ENCODE measurements at places on chromosomes 16 and 17.

DNA sequence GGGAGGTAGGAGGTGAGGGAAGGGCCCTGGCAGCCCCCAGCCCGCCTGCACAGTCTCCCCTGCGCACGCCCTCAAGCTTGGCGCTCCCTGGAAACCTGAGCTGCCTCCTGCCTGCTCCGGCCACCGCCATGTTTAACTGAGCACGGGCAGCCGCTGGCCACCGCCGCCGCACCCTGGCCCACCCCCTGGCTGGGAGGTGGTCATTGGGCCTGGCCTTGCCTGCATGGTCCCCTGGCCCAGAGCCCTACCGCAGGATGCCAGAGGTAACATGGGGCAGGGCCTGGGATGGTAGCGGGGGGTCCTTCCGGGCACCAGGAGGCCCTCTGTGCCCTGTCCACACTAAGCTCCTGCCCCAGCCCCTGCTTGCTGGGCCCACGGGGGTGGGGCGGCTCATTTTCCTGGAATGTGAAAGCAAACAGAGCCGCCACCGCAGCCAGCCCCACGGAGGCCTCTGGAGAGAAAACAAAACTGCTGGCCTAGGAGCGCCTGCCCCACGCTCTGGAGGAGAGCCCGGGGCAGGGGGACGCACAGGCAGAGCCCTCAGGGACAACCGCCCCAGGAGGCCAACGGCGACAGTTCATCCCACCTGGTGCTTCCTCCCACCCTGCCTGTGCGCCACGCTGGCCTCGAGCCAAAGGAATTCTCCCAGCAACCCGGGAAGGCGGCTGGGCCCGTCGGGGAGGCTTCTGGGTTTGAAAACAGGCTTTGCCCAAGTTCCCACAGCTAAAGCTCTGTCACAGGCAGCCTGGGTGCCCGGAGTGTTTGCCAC, 8.9 kb downstream of the NHERF2 start:
- DNase-seq = no peak

- DNase-seq = no peak
Observed at GRCh38 chr17:49691677-49692191, 13.8 kb upstream of the SPOP start.

GRCh38 chr16:64638766-64639165, 483.1 kb downstream of the CDH11 start:
- DNase-seq = no peak

DNA sequence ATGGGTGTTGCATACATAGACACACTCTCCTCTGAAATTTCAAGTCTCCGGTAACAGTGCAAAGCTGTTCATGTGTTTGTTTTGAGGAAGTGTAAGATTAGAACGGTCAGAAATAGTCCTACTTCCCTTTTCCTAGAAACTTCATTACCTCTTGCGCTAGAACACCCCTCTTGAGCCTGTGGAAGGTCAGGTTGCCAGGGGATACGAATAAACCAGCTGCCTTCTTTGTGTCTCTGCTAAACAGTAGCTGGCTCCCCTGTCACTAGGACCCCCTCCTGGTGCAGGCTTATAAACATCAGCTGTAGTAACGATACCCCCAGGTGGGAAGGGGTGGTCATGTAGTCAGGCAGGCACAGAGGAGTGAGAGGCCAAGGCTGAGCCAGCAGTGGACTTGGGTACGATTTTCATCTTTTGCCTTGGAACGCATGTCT, 113.4 kb upstream of the RCVRN start:
- no peak for DNase-seq

GRCh38 chr17:26775219-26775822, 518.6 kb upstream of the WSB1 start:
- DNase-seq = no peak

GRCh38 chr17:47967607-47968252, 3.2 kb upstream of the CDK5RAP3 start:
- no peak for DNase-seq

- no peak for DNase-seq
Observed at GRCh38 chr17:71234349-71234748, 886.5 kb upstream of the SOX9 start.

DNA sequence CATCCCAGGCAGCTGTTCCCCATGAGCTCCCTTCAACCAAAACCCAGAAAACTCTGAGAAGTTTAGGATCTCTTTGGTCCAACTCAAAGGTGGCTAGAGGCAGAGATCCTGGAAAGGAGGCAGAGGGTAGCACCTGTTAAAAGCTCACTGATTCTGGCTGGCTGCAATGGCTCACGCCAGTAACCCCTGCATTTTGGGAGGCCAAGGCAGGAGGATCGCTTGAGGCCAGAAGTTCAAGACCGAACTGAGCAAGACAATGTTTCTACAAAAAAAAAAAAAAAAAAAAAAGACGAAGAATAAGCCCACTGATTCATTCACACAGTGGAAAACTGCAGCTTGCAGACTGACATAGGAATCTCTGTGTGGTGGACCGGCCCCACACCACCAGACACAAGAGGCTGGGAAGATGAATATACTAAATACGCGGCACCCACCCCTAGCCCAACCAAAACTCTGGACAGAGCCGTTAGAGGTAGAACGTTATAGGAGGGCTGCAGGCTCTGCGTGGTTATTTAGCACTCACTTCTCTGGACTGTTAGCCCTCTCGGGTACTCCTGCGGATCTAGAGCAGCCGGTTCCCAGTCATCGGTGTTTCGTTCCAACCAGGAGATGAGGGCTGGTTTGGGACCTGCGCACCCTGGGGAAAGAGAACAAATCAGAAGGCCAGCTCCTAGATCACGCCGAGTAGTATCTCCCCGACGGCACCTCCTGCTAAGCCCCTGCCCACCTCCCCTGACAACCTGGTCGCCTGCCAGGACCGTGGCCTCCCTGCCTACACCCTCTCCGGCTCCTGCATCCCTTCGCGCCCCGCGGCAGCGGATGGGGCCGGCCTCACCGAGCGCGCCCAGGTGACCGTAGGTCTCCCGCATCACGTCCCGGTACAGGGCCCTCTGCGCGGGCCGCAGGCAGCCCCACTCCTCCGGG, 925 bp downstream of the ZNF689 start:
- peak; percentile 37 for DNase-seq

- no peak for DNase-seq
Observed at GRCh38 chr17:77090476-77090875, 50.3 kb upstream of the SEC14L1 start.

DNA sequence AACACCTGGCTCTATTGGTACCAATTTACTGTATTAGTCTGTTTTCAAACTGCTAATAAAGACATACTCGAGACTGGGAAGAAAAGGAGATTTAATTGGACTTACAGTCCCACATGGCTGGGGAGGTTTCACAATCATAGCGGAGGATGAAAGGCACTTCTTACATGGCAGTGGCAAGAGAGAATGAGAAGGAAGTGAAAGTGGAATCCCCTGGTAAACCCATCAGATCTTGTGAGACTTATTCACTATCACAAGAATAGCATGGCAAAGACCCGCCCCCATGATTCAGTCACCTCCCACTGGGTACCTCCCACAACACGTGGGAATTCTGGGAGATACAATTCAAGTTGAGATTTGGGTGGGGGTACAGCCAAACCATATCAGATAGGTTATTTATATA, 22.6 kb upstream of the GOSR1 start:
- no peak for DNase-seq

DNA sequence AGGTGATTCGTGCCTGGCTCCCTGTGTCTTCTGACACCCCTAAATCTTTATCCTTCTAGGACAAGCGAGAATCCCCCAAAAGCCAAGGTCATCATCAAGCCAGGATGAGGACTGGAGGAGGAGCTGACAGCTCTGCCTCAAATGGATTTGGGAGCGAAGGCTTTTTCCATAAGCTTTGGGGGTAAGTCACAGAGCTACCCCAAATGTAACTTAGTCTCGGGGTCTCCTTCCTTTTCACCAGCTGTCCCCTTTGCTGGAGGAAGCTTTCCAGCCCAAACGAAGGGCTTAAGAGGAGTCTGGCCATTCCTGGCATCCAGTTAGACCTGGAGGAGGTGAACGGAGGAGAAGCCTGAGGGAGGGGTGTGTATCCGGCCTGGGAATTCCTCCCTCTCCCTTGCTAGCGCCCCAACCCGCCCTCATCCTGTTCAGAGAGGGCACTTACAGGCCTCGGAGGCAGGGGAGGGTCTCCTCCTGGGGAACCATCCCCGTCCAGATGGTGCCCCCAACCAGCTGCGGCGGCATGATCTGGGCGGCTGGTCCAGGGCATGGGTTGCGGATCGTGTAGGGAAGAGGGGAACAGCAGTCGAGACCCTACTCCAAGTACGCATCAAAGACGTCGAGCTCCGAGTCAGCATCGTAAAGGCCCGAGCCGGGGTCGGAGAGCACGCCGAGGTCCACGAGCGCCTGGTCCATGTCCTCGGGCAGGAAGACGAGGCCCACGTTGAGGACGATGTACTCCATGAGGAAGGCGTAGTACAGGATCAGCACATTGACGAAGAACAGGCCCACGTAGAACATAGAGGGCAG, 938 bp downstream of the DEXI start:
- DNase-seq = no peak

DNA sequence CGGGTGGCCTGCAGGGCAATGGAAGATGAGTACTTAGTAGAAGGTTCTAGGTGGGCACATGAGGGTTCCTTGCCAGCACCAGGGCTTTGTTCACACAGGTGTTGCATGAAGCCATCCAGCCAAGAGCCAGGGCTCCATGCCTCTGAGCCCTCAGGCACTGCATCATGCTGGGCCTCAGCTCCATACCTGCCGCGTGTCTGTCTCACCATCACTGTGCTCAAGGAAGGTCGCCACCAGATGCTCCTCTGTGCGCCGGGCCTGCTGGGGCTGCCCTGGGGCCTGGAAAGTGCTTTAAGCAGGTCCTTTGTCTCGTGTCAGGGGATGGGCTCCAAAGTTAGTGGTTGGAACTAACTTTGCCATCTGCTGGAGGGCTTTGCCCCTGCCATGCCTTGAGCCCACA, 25.6 kb downstream of the C16orf90 start:
- no peak for DNase-seq

GRCh38 chr16:8537691-8538342, 52.5 kb downstream of the TMEM114 start:
- DNase-seq = no peak

GRCh38 chr17:78585006-78585630, 7.9 kb upstream of the DNAH17 start:
- no peak for DNase-seq

GRCh38 chr17:48241131-48241591, 133.6 kb downstream of the SNX11 start:
- no peak for DNase-seq

- no peak for DNase-seq
Observed at GRCh38 chr17:34853924-34854323, 107.3 kb downstream of the CCT6B start.

GRCh38 chr17:20291853-20292252, 175.5 kb downstream of the LGALS9B start:
- no peak for DNase-seq

- DNase-seq = no peak
Observed at GRCh38 chr16:47132308-47132707, 11.4 kb downstream of the NETO2 start.

DNA sequence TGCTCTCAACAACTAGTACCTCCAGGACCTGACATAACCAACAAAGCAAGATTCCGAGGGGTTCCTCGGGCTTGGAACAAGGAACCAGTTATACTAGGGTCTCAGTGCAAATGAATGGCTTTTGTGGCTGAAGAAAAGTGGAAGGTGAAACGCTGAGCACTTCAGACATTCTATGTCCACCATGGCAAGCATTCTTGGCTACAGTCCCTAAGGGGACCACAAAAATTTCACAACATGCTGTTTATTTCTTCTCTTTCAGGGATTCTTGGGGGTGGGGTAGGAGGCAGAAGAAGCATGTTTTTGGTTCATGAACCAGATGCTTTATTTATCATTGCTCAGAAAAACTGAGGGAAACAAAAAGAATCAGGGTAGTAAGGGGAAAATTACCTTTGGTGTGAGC, 479.9 kb upstream of the CDH11 start:
- DNase-seq = no peak

DNA sequence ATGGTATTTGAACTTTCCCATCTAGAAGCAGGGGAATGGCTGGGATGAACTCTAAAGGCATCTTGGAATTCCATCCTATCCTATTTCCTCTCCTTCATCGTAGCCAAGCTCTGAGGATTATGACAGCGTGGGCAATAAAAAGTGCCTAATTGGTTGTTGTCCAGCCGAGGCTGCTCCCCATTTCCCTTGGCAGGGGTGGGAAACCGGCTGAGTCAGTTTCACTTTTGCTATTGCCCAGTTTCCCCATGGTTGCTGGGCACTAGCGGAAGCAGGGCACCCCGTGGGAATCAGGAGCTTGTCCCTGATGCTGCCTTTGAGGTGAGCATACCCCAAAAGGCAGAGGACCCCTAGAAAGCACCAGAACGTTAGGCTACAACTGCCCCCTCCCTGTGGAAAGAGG, 13.8 kb upstream of the SP2 start:
- no peak for DNase-seq

DNA sequence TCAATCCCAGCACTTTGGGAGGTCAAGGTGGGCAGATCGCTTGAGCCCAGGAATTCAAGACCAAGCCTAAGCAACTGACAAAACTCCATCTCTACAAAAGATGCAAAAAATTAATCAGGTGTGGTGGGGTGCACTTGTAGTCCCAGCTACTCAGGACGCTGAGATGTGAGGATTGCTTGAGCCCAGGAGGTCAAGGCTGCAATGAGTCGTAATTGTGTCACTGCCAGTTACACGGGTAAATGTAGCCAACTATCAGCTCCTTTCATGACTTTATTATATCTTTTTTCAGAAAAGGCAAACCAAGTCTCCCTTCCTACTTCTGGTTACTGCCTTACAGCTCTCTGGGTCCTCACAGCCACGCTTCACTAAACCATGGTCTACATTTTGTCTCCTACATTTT, 4.0 kb downstream of the SDF2 start:
- no peak for DNase-seq

DNA sequence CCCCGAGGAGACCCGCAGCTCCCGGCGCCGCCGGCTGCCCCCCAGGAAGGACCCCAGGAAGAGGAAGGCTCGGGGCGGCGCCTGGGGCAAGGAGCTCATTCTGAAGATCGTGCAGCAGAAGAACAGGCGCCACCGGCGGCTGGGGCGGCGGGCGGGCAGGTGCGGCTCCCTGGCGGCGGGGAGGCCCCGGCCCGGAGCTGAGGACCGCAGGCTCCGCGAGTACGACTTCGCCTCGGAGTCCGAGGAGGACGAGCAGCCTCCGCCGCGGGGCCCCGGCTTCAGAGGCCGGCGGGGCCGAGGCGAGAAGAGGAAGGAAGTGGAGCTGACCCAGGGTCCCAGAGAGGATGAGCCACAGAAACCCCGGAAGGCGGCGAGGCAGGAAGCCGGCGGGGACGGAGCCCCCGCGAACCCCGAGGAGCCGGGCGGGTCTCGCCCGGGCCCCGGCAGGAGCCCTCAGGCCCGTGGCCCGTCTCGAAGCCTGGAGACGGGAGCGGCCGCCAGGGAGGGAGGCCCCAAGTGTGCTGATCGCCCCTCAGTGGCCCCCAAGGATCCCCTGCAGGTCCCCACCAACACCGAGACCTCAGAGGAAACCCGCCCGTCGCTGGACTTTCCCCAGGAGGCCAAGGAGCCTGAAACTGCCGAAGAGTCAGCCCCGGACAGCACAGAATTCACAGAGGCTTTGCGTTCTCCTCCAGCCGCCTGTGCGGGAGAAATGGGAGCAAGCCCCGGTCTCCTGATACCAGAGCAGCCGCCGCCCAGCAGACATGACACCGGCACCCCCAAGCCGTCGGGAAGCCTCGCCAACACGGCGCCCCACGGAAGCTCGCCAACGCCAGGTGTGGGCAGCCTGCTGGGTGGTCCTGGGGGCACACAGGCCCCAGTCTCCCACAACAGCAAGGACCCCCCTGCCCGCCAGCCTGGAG, 22.3 kb upstream of the ZFPM1 start:
- DNase-seq = peak; percentile 19
